ENCODE measurements at places on chromosomes 11 and 22. TPM values are rescaled to one million over a fixed set of nuclear protein-coding genes. Genes with fewer than 3 reads are reported as not detected.

DNA sequence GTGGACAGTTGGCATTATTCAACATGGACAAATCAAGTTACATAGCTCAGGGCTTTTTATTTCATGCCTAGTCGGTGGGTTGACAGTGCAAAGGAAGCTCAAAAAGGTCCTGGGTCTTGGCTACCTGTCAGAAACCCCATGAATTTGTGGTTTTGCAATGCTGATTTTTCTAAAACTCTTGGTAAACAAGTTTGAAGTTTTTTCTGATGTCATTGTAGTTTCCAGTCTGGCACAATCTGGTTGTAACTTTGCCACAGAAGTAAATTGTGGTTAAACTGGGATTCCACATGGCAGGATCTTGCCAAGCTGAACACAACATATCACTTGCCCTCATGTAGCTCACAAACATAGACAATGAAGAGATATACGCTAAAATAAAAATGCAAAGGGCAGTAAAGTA lies 100.8 kb downstream of the EHF start:
- DNase-seq, result no peak

GRCh38 chr11:73152861-73153483 lies 10.9 kb upstream of the FCHSD2 start:
- no peak for DNase-seq

DNA sequence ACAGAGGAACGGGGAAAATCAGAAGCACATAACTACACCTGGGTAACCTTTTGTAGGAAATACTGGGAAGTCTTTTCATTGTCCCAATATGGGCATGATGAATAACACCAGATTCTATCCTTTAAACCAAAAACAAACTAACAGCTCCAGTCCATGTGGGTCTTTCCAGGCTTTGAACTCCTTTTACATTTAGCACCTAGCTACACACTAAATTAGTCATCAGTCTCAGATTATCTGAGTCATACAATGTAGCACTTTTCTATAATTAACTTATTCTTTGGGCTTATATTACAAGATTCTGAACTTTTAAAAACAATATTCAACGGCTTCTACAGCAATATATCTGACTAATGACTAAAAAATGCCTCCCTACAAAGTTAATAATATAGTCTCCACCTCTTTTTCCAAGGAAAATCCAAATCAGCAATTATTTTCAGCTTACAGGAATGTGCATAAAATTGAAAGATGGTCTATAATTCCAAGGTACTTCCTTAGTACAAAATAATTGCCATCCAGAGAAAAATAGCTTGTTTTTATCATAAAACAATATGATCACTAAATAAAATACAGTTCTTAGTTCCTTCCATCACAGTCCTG lies 26.3 kb downstream of the STK33 start:
- DNase-seq, result peak; percentile 8

DNA sequence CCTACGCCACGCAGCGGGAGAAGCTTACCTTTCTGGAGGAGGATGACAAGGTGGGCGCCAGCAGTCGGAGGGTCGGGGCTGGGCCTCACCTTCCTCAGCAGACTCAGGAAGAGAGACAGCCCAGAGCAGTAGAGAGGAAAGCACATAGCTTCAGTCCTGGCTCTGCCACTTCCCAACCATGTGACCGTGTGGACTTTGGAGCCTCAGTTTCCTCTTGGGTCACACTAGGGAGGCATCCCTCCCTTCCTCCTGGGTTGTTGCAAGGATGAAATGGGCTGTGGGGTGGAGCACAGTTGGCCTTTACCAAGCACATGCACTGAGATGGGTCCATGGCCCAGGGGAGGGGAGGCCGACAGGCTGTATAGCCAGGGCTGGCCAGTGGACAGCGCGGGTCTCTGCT lies 12.9 kb downstream of the DPP3 start:
- no peak for DNase-seq

GRCh38 chr22:33917744-33918406 lies 2.4 kb downstream of the LARGE1 start:
- DNase-seq, result no peak

DNA sequence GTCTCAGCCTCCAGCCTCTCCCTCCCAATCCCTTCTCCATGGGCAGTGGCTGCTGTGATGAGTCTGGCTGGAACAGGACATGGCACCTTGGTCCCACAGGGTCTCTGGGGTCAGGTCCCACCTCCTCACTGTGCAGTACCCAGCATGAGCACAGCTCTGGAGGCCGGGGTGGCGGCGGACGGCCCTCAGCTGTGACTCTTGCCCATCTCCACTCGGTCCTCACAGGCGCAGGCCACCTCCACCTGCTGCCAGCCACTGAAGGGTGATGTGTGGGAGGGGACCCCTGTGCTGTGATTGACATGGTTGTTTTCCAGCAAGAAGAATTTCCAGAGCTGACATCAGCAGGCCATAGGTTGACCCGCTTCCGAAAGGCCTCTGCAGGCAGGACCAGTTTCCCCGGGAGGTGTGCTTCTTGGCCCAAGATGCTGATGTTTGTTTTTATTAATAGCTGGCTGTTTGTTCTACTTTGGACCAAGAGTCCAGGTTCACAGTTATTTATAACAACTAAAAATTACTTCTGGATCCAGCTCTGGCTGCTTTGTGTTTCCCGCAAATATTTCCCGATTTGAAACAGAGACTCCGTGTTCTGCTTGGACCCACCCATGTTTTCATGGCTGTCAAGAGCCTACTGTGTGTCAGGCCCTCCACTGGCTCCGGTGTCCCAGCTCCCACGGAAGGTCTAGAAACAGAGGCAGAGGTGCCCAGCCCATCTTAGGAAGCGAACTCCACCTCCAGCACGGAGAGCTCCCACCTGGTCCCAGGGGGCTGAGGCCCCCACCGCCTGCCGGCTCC lies 45.7 kb downstream of the SCUBE1 start:
- DNase-seq, result no peak

DNA sequence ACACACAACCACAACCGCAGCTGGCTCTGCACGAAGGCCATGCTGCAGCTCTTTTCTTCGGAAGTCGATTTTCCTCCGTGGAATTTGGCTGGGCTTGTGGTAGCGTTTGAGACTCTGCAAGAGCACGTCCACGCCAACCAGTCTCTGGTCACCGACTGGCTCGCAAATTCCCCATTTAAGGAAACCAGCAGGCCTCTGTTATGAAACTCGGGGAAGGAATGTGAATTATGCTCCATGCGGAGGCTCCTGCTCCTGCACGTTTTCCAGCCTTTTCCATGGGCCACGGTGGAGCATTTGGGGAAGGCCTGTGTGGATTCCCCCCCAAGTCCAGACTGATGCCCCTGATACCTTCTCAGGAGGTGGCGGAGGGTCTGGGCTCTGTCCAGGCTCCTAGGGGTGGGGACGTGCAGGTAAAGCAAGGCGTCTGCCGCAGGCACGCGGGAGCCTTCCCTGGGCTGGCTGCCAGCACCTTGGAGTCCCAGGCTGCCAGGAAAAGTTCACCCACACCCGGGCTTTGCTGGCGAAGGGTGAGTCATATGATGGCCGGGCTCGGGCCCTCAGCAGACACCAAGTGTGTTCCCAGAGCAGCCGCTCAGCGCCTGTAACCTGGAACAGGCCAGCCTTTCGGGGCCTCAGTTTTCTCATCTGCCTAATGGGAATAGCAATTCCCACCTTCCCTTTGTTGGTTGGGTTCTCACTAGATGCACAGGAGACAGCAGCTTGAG lies 41.9 kb downstream of the LRP5 start:
- peak; percentile 86 for DNase-seq

GRCh38 chr11:45934580-45935318 lies 12.3 kb downstream of the LARGE2 start:
- no peak for DNase-seq

DNA sequence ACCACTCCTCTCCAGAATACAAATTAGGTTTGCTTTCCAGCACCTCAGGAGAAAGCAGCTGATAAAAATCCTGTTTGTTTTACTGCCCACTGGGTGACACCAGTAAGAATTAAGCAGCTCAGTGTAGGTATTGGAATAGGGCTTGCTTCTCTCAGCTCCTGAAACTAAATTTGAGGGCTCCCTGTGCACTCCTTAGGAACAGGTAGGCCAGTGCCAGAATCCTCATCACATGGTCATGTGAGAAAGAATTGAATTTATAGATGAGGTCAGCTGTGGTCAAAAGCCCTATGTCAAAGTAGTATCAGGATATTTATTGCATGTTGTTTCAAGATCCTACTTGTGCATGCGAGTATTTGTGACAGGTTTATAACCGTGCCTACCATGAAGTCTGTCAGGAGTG lies 1.0 kb downstream of the PRSS23 start:
- peak; percentile 44 for DNase-seq

- DNase-seq, result peak; percentile 79
Observed at GRCh38 chr11:27485930-27486773, 13.6 kb upstream of the LGR4 start.

The SGSM1 gene
- total RNA-seq, result 7.2 TPM

Data from dermis blood vessel endothelial cell (primary cell).